ENCODE measurements at places on chromosomes 6 and 20. TPM values are rescaled to one million over a fixed set of nuclear protein-coding genes. Genes with fewer than 3 reads are reported as not detected.
A peak's percentile ranks its signal among the peaks of the same experiment; 100 is the strongest.

EXOC2 gene
- polyA plus RNA-seq: 41.5 TPM

- no peak for DNase-seq
Measured at GRCh38 chr20:10453241-10453640, 18.1 kb downstream of the SLX4IP start.

LCA5 gene
- 0.12 TPM for polyA plus RNA-seq

KIF25 gene
- not detected for polyA plus RNA-seq

DNA sequence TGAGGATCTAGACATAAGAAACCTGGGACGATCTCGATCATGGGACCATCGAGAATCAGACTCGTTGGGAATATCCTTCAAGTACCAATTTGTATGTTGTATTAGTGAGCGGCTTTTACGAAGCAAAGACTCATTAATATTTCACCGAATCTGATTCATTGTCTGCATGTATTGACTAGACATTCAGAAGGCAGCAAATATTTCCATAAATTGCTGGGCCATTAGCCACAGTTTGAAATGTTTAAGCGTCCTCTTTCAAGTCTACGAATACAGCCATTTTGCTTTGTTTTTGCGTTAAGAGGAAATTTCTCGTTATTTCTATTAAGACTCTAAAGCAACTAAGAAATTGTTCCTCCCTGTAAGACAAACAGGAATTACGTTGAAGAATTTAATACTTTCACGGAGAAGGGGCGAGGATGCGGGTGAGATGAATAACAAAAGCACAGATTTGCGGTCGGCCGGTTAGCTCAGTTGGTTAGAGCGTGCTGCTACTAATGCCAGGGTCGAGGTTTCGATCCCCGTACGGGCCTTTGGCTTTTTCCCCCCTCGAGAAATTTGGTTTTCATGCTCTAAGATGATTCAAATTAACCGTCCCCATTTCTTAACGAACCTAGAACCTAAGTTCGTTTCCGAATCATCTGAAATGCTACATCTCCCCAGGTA lies 18.5 kb downstream of the POM121L2 start:
- DNase-seq: no peak

GRCh38 chr20:59042151-59042795 lies at the start of gene PRELID3B:
PRELID3B (minus strand) TSS chr20:59042786; CDS start chr20:59042730, 56 bp downstream.
- peak; percentile 35 for DNase-seq

RAET1G gene
- polyA plus RNA-seq: not detected
